ENCODE measurements at places on chromosomes 2 and 18.

DNA sequence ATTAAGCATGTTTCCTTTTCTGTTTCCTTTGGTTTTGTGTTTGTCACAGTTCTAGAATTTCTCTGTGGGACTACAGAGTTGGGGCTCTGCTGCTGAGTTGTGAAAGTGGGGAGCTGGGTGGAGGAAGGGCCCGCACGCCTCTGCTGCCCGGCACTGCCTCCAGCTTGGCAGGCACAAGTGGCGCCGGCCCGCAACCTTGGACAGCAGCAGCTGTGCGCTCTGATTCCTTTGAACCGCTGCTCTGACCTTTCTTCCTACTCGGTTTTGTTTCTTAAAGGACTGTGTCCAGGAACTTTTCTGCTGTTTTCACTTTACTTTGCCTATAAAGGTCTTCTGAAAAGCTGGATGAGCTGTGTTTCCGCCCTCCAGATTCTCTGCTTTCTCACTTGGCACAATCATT lies 137.6 kb upstream of the ALPP start:
- DNase-seq, result no peak

DNA sequence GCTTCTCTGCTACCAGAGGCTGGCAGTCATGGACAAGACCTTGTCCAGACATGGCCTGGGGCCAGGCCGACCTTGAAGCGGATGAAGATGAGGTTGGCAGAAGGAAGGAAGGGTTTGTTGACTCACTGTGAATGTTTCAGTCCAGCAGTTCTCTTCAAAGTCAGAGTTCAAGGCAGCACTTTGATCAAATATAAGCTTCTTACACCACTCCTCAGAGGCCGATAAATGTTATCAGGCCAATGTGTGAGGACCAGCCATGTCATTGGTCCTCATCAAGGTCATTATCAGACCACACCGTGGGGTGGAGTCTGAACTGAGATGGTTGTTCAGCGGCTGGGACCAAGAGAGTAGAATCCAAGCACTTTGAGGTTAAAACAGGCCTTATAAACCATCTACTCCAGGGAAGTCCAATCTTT lies 35.5 kb downstream of the QPCT start:
- no peak for DNase-seq

DNA sequence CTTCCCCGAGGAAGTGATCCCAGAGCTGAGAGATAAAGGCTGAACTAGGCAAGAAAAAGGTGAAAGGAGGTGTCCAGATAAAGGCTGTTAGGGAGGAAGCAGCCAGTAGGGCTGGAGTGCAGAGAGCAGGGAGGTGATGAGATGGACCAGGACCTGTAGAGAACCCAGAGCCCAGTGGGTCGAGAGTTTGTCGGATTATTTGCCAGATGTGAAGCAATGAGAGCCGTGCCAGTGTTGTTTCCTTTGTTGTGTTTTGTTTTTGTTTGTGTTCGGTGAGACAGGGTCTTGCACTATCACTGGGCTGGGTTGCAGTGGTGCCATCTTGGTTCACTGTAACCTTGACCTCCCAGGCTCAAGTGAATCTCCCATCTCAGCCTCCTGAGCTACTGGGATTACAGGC lies 111.3 kb downstream of the ACTR3 start:
- DNase-seq, result no peak

- no peak for DNase-seq
Measured at GRCh38 chr2:133169274-133169912, 398.9 kb downstream of the NCKAP5 start.

GRCh38 chr2:217489145-217489960 lies 513.4 kb downstream of the TNS1 start:
- no peak for DNase-seq

- no peak for DNase-seq
Measured at GRCh38 chr2:197176522-197176921, 134.1 kb downstream of the ANKRD44 start.

DNA sequence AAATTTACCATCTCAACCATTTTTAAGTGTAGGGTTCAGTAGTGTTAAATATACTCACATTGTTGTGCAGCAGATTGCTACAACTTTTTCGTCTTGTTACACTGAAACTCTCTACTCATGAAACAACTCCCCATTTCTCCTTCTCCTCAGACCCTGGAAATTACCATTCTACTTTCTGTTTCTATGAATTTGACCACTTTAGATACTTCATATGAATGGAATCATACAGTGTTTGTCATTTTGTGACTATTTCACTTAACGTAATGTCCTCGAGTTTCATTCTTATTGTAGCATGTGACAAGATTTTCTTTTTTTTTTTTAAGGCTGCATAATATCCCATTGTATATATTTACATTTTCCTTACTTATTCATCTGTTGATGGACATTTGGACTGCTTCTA lies 203.8 kb downstream of the PLCL1 start:
- DNase-seq, result no peak

DNA sequence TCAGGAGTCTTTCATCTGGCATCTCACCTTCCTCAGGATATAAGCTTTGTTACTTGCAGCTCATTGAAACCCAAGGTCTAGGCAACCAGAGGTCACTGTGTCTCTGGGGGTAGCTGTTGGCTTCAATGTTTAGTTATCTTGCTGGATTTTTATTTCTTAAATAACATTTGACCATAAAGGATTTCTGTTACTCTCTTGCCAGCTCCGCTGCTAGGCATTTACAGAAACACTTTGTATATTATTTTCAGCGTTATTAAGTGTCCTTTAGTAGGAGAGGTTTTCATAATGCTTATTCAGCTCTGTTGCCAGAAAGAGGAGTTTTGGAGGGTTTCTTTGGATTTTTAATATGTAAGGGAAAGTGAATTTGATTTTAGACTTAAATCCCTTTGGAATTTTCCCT lies 61.4 kb downstream of the QPCT start:
- no peak for DNase-seq

GRCh38 chr2:71256421-71256820 lies 29.5 kb upstream of the PAIP2B start:
- no peak for DNase-seq

- DNase-seq, result no peak
Measured at GRCh38 chr18:75267643-75268363, 57.2 kb downstream of the TSHZ1 start.

DNA sequence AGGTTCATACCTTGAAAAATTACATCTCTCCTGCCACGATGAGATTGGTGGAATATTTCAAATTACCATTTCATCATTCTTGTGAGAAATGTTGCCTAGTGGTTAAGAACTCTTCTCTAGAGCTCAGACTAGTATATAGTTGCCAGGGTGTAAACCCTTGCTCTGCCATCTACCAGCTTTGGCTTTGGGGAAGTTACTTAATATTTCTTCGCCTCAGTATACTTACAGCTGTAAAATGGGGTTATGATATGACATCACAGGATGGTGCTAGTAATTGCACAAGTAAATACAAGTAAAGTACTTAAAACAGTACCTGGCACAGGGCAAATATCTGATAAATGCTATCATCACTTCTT lies 1.5 kb downstream of the SPOPL start:
- DNase-seq, result no peak

- DNase-seq, result no peak
Measured at GRCh38 chr2:174985614-174986013, 19.6 kb downstream of the CHN1 start.

DNA sequence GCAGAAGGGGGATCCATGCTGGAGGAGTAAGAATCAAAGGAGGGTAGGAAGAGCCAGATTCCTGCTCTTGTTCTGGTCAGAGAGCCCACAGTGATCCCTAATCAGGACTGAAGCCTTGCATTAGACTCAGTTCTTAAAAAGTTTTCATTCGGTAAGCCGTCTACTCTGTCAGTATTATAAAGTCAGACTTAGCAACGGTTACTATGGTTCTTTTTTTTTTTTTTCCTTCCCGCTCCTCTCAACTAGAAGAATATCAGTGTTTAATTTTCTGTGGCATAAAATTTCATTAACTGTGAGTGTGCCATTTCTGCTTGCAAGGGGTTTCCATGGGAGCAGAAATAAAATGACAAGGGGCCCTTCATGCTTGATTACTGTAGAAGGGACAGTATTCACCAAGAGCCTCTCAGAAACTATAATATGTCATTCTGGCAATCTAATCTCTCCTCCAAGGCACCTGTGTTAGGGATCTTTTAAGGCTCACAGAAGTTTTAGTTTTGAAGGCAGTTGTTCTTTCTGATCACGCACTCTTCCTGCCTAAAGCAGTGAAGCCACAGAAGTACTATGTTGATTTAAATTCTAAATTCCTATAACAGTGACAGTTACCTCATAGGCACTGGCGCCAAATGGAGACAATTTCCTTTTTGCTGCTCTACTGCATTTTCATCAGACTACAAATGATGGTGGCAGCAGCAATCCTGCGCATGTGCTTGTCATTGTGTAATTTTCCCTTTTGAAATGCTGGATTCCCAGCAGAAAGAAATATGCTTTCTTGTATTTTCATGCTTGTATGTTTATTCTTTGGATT lies 57.0 kb downstream of the OSBPL6 start:
- DNase-seq, result no peak

GRCh38 chr2:226905718-226906117 lies 69.9 kb downstream of the RHBDD1 start:
- DNase-seq, result no peak

DNA sequence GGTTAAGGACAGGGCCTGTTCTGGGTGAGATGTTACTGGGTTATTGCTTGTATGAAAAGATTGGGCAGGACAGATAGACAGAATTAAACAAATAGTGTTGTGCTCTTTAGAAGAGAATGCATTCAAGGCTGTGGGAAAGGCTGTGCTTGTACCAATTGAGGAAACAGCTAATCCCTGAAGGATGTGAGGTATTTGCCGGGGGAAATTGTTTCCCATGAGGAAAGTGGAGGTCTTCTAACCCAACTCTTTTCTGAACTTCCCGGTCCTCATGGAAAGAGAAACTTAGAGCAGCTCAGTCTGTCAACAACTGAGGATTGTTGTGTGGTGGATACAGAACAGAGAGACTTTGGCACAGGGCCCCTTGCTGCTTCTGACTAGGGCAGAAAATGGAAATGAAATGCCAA lies 9.5 kb downstream of the SLC1A4 start:
- DNase-seq, result no peak

- no peak for DNase-seq
Measured at GRCh38 chr2:11155381-11156035, at the start of gene SLC66A3. SLC66A3 (plus strand) TSS chr2:11155467; CDS start chr2:11155547, 80 bp downstream.

GRCh38 chr18:31686986-31687928 lies 2.9 kb upstream of the B4GALT6 start:
- DNase-seq, result no peak

DNA sequence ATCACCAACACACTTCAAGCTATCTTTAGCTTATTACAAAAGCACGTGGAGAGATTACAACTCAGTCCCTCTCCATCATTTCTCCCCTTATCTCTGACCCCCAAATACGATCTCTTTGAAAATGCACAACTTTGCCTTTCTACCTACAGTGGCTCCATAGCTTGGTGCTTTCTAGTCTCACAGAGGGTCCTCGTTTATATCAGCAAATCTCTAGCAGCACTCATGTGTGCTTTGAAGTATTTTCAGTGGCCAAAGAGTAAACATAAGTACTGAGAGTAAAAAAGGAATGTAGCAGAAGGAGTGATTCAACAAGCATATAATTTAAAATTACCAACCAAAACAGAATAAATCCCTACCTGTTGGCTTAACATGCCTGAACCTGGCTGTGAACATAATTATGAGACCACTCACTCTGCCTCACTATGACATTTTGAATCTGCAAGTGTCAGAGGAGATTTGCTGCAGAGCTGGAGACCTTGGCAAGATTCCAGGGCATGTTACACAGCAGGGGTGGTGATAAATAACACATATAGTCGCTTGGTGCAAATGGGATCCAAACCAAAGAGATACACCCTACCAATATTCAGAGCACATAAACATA lies 54.6 kb downstream of the LAMA3 start:
- no peak for DNase-seq

DNA sequence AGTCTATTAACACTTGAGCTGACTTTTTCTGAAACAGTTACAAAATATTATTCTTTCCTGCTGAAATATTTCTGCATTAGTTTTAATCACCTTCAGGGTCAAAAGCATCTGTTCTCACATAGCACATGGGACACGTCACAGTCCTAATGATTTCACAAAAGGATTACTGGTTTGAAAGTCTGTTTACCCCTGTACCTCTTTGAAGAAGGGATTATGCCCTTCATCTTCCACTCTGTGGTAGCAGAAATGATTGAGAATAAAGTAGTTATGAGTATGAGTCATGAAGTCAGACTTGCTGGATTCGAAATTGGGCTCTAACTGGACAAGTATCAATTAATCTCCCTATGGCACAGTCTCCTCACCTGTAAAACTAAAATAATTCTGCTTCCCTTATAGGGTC lies 121.2 kb downstream of the SATB2 start:
- no peak for DNase-seq

GRCh38 chr2:22454826-22455485 lies 930.0 kb upstream of the KLHL29 start:
- DNase-seq, result no peak

- no peak for DNase-seq
Measured at GRCh38 chr2:136920652-136921333, 155.4 kb downstream of the THSD7B start.

GRCh38 chr2:71905205-71905604 lies 242.5 kb downstream of the CYP26B1 start:
- DNase-seq, result no peak

DNA sequence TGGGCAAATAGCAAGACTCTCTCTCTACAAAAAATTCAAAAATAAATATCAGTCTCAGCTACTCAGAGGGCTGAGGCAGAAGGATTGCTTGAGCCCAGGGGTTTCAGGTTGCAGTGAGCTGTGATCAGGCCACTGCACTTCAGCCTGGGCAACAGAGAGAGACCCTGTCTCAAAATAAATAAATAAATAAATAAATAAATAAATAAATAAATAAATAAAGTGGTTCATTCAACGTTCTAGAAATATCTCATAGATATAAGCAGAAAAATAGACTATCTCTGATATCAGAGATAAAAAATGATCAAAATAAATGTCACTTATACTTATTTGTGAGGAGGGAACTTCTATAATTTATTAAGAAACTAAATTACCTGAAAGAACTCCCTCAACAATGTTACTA lies 480.9 kb downstream of the FBXO15 start:
- no peak for DNase-seq

GRCh38 chr2:172087780-172088244 lies 2.5 kb downstream of the DLX1 start:
- no peak for DNase-seq

- no peak for DNase-seq
Measured at GRCh38 chr2:10571673-10572072, 118.1 kb downstream of the NOL10 start.

- peak; percentile 7 for DNase-seq
Measured at GRCh38 chr2:235766278-235766677, 272.4 kb downstream of the AGAP1 start.

DNA sequence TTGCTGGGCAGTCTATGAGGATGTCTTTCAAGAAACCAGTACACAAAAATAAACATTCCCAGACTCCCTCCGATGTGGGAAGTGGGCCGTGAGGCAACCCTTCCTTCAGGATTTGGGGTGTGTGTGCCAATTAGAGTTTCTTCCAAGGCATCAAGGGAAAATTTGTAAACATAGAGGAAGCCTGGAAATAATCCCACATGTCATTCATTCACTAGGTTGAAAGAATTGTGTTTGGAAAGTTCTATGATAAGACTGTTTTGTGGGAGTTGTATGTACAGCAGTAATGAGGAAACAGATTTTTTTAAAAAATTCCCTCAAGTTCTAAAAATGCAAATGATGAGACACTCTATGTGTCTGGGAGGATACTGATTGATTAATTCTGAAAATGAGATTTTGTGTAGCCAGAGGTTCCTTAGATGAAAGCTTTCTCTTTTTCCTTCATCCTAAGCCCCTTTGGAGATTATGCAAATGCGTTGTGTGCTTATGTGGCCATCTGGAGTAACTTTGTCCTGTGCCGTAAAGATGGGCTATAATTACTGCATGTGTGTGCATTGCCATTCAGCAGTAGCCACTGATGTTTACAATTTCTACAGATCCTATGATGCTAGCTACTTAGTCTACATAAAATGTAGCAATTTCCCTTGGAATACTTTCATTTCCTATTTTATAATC lies 107.8 kb upstream of the TPO start:
- DNase-seq, result no peak

GRCh38 chr18:31680831-31681568 lies 3.4 kb downstream of the B4GALT6 start:
- DNase-seq, result no peak
